ENCODE measurements at places on chromosomes 1 and 21.

DNA sequence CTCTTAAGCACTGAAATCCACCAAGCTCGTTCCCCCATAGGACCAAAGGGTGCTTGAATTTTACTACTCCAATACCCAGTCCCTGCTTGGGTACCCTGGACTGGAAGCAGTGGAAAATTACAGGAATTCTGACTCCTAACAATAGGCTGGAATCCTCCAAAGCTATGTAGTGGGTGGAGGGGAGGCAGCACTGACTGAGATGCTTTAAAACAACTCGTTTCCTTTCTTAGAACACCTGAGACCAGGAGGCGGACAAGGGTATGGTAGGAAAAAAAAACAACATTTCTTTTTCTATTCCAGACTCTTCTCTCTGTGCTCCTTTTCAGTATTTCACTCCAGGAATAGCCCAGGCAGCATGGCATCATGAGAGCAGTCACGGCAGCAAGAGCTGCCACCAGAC, 2.3 kb downstream of the PEF1 start:
- DNase-seq, result no peak

- DNase-seq, result no peak
Measured at GRCh38 chr1:84166797-84167196, 22.7 kb downstream of the PRKACB start.

GRCh38 chr1:80375662-80376061, 1369.1 kb upstream of the ADGRL4 start:
- no peak for DNase-seq

- no peak for DNase-seq
Measured at GRCh38 chr21:38979271-38980121, 173.8 kb downstream of the ETS2 start.

DNA sequence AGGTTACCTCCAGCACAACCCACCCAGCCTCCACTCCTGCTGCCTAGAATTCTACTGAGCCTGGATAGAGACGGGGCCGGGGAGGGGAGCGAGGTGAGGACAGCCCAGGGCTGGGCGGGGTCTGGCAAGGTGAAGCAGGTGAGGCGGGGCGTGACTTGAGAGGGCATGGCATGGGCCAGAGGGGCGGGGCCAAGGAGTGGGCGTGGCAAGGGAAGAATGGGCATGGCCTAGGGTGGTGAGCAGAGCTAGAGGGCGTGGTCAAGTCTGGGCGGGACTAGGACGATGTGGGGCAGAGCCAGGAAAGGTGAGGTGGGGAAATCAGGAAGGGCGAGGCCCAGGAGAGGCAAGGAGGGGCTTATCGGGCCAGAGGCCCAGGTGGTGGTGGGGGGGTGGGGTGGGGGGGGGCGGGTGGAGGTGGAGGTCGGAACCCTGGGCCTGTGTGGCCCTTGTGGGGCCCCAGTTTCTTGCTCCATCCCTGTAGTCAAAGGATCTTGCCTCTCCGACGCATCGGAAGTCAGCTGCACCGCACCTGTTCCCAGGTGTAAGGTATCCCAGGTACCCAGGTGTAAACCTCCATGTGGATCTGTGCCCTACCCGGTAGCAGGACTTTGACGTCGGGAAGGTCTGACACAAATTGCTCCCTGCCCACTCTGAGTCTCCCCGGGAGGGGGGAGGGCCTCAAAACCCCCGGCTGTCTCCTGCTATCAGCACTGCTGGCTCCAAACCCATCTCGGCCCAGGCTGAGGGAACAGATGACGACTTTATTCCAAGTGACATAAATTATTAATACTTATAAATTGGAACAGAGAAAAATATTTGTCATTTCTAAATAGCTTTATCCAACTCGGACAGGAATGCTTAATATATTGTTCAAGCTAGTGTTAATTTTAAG, 32.9 kb upstream of the UTS2 start:
- no peak for DNase-seq

GRCh38 chr1:159868766-159869165, 6.3 kb upstream of the VSIG8 start:
- DNase-seq, result no peak

Data from T-helper 22 cell (primary cell).